Activated naive CD4-positive, alpha-beta T cell treated with anti-CD3 and anti-CD28 coated beads, Interleukin-2, amount 50 U/mL, for 16 hours (primary cell): ENCODE measurements at places on chromosomes 2 and 18.

GRCh38 chr2:8076448-8077342, 605.2 kb upstream of the ID2 start:
- DNase-seq = no peak

- no peak for DNase-seq
Measured at GRCh38 chr18:44859263-44859662, 178.6 kb downstream of the SETBP1 start.

DNA sequence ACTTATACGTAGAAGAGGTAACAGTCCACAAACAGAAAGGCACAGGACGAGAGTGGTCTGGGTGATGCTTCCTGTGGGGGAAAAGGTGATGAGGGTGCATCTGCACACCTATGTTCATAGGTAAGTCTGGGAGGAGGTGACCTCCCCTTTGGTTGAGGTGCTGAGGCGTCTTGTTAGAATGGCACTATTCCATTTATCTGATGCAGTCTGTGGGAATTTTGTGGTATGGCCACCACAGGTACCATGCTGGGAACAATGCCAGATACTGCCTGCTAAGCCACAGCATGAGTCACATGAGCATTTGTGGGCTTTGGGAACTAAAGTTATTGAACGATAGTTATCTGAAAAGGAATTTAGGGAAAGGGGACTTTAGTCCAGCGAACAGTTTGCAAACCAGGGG, 27.9 kb downstream of the IL37 start:
- DNase-seq = no peak

GRCh38 chr18:77208964-77209363, 40.7 kb upstream of the GALR1 start:
- no peak for DNase-seq

GRCh38 chr2:108101481-108101880, 115.2 kb downstream of the SLC5A7 start:
- no peak for DNase-seq

DNA sequence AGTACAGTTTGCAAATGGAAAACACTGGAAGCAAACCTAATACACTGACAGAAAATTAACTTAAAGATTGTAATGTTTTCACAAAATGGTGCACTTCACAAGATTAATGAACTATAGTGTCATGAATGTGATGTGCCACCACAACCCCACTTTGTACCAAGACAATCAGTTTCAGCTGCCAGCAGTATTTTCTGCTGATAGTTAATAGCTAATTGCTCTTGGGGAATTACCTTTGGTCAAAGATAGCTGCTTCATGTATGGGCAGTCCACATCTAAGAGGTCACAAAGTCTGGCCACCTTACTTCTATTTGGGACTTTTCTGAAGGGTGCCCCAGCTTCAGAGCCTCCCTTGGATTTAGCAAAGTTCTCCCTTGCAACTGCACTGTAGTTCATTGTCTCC, 254.0 kb downstream of the CALCRL start:
- DNase-seq = no peak

DNA sequence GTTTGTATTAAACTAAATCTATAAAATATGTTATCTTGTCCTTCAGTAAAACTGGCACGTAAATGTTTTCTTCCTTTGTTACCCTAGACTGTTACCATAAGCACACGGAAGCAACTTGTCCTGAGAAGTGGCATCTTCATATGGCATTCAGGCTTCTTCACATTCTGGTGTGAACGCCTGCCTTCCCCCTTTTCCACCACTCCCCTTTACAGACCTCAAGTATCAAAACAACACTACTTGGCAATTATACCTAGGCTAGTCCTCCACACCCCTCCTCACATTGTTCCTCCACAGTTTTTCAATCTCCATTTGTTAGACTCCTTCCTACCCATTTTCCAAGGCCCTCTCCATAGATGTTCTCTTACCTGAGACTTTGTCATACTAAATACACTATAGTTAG, 2.9 kb downstream of the MEX3C start:
- DNase-seq = no peak

- DNase-seq = no peak
Measured at GRCh38 chr2:15640261-15640711, 48.6 kb downstream of the DDX1 start.

DNA sequence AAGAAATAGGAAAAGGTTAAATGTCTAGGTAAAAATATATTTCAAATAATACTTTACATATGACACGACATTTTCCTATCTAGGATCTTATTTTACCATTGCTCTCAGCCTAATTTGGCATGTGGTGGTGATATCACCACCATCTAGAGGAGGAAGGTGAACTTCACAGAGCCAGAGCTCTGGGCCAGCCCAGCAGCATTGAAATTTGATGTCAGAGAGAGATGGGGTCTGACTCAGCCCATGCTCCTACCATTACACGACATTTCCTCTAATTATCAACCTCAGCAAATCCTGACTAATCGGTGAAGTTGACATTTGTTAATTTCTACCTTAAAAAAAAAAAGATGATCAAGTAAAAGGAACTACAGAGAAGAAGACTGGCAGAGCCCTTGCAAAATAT, 42.3 kb downstream of the LRRTM4 start:
- no peak for DNase-seq

GRCh38 chr18:64850791-64851190, 701.9 kb upstream of the LINC00305 start:
- no peak for DNase-seq

- DNase-seq = no peak
Measured at GRCh38 chr2:133908171-133908570, 339.9 kb upstream of the NCKAP5 start.

GRCh38 chr2:102588213-102588939, 31.0 kb upstream of the SLC9A2 start:
- no peak for DNase-seq

- no peak for DNase-seq
Measured at GRCh38 chr18:57995331-57995730, 48.7 kb upstream of the NEDD4L start.

GRCh38 chr2:218438596-218438995, 19.7 kb downstream of the VIL1 start:
- no peak for DNase-seq

- DNase-seq = peak; percentile 67
Measured at GRCh38 chr2:37890893-37891495, 34.1 kb upstream of the RMDN2 start.

- no peak for DNase-seq
Measured at GRCh38 chr2:107553539-107553938, 273.2 kb upstream of the RGPD4 start.

DNA sequence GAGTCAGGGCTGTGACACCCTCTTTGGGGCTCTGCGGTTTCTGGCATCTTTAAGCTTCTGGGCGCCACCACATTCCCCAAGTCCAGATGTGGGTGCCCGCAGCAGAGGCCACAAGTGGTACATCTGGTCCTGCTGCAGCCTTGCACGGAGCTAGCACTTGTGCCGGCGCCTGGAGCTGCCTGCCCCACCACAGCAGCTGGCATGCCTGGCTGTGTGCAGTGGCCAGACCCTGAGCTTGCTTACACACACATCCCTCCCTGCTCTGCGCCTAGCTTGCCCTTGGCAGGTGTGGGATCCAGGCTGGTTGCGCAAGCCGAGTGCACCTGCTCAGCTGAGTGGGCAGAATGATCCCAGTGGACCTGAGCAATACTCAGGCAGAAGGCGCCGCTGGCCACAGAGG, 27.3 kb downstream of the SLC4A10 start:
- no peak for DNase-seq

DNA sequence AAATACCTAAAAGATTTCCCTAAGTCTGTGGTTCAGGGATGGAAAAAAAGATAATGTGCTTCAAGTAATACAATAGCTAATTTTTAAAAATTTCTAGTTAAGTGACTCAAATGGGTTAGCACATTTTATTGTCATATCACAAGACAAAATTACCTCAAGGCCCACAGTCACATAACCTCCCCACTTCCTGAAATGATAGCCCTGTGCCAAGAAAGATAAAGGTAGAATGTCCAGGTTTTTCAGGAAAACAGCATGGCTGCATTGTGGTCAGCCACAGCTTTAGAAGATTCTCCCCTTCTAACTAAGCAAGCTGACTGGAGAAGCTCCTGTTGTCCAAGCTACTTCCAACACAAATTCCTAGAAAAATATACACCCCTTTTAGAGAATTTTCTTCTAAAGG, 127.1 kb upstream of the SLC35G4 start:
- DNase-seq = no peak

GRCh38 chr18:80006724-80007123, 18.4 kb upstream of the TXNL4A start:
- DNase-seq = no peak

GRCh38 chr2:159744363-159744762, 32.1 kb downstream of the MARCHF7 start:
- no peak for DNase-seq

DNA sequence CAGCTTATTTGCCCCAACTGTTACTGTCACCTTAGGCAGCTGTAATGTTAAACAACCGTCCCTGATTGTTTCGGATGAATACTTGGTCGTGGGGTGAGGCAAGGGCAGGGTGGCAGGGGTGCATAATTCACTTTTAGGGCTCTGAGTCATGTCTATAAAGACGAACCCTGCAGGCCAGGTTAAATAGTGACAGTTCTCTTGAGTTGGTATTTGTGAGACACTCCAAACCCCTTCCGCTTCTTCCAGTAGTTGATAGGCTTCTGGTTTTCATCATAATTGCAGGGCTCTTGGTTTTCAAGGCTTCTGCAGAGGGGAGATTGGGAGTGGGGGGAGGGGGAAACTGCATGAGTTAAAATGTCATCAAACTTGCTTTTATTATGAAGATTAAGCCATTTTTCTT, 97.2 kb upstream of the TSPYL6 start:
- DNase-seq = no peak

DNA sequence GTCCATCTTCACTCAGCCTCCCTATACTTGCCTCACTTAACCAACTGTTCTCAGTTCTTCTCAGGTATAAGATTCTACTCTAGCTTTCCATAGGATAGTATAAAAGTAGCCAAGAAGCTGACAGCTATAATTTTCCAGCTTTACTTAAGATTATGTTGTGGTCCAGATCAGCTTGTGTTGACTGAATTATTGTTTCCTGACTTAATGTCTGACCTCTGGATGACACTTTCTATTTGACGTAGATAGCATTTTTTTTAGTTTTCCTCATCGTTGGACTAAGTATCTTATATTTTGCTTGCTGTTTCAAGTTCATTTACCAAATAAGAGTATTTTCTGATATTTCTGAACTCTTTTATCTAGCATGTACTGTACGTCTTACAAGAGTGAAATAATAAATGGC, 1272.5 kb upstream of the CDH2 start:
- no peak for DNase-seq

- DNase-seq = no peak
Measured at GRCh38 chr2:219423652-219424377, 5.6 kb downstream of the DES start.

DNA sequence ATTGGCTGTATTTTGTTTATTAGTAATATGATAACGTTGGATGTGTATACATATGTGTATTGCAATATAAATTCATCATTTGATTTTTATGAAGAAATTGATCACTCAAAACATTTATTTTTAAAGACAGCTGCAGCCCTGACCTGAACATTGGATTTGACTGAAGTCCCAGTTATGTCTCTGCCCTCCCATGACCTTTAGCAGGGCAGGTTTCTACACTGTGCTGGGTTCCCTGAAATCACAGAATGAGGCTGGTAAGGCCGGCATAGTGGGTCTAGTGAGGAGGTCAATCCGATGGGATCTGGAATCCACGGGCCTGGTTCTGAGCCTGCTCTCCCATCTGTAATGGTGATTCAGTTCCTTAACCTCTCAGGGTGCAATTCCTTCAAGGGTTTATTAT, 22.0 kb downstream of the SPP2 start:
- DNase-seq = no peak

DNA sequence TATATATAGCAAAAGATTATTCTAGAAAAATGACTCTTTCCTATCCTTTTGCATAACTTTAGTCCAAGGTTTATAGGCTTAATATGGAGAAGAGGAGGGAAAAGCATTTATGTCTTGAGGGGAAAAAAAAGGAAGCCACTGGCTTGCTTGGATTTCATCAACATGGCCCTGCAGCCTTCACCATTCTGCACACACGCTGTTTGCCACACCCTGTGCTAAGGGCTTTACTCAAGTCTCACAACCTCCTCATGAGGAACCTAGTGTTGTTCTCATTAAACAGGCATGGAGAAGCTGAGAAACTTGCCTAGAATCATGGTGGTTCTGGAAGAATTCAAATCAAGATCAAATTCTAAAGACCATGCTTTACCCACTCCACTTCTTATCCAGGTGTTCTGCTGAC, 117.3 kb upstream of the TTC39C start:
- no peak for DNase-seq

- no peak for DNase-seq
Measured at GRCh38 chr18:59461171-59461570, 102.1 kb upstream of the LMAN1 start.

DNA sequence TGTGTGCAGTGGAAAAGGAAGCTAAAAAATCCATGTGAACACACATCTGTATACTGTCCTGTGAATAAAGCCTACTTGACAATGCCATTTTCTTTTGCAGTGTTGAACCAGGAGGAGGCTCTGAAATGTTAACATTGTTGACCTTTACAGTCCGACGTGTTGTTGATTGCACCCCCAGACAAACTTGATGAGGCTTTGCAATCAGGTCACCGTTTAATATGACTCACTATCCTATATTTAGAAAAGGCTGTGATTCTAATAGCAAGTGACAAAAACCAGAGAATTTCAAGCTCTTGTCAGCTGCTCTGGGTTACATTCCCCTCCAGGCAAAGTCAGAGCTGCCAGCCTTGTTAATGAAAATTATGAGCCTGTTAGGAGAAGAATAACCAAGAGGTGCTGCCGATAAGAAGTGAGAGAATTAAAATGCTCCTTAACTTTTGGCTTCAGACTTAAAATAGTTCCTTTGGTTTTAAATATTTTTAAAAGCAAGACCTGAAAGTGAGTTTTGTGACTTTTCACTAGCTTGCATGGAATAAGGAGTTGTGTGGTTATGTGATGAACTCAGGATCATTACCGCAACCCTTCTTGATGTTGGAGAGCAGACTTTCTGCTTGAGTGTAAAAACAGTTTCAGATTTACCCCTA, 162.1 kb downstream of the QPCT start:
- no peak for DNase-seq

GRCh38 chr2:72007402-72007801, 140.3 kb downstream of the CYP26B1 start:
- no peak for DNase-seq

GRCh38 chr2:201401815-201402214, 44.7 kb upstream of the FLACC1 start:
- no peak for DNase-seq
